HTR-8/SVneo (cell line): ENCODE measurements at places on chromosomes 12 and 14.
A peak's percentile ranks its signal among the peaks of the same experiment; 100 is the strongest.

GRCh38 chr12:100508751-100509150 lies 35.1 kb downstream of the NR1H4 start:
- no peak for DNase-seq

DNA sequence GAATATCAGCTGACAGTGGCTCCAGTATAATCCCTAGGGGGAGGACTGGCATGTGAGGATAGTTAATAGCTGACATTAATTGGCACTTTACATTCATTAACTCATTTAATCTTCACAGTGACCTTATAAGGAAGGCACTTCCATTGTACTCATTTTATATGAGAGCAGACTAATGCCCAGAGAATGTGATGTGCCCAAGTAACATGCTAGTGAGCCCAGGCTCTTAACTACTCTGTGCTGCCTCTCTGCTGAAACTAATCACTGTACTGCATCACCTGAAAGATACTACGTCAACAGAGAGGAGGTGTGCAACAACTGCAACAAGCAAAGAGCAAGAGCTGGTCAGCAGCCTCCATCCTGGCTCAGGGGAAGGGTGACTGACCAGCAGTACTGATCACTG lies 40.1 kb downstream of the GALNT4 start:
- DNase-seq: no peak

- DNase-seq: no peak
These were observed 59.7 kb downstream of the NOVA1 start for GRCh38 chr14:26538176-26538575.

DNA sequence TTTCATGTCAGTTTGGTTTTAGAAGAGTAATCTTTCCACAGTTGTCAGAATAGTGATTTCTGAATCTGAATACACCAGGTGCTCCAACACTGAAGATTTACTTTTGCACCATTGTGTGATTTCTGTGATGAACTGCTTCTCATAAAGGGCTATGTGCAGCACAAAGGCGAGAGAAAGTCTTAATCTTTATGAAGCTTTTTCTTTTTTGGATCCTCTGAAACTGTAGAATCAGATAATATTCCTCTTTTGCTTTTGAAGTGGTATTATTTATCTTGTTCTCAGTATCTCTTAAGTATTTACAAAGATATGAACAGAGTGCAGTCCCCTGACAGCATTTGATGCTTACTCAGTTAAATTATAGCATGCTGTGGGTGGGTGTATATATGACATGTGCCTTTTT lies 207.8 kb downstream of the NAV3 start:
- no peak for DNase-seq

- no peak for DNase-seq
These were observed 57.7 kb downstream of the ARF6 start for GRCh38 chr14:49950275-49951228.

GRCh38 chr14:39102969-39103957 lies at the start of gene SEC23A:
Gene SEC23A (minus strand): TSS chr14:39103235. CDS start chr14:39096118, 7,117 bp downstream.
- peak; percentile 78 for DNase-seq

DNA sequence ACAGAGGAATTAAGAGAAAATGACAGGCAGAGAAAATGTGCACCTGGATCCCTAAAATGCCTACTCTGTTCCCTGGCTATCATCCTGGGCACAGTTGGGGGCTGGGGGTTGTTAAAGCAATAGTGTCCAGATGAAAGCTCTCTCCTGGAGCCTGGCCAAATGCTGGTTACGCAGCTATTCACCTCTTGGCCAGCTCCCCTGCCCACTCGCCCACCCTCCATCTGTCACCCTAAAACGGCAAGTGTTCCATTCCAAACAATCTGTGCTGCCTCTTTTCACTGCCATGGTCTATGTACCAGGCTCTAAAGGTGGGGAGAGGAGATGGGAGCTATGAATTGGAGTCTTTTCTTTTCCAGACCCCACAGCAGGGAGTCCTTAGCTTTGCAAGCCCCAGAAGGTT lies 24.7 kb upstream of the NPFF start:
- no peak for DNase-seq

DNA sequence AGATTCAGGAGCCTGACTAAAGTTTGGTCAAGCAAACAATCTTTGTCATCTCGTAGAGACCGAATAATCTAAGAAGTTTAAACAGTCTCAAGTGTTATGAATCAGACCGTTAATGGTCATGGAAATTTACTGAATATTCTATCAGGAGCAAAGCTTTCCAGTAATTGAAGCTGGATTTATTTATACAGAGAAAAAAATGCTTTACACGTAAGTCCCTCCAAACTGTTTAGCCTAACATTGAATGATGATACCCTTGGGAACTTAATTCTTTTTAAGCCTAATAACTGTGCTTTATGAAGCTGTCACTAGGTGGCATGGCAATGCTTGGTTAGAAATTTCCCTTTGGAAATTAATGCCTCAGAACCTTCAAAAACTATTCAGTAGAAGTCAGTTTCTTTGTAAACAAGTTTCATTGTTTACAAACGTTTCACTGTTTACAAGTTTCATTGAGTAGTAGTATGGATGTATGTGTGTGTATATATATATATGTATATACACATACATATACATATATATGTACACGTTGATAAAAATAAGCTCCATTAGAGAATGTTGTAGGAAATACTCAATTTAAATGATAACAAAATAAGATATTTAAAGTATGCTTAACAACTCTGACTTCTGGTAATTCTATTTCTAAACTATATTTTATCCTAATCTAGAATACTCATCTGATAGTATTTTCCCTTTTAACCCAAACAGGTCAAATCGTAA lies 32.1 kb downstream of the DEPDC4 start:
- DNase-seq: peak; percentile 41

DNA sequence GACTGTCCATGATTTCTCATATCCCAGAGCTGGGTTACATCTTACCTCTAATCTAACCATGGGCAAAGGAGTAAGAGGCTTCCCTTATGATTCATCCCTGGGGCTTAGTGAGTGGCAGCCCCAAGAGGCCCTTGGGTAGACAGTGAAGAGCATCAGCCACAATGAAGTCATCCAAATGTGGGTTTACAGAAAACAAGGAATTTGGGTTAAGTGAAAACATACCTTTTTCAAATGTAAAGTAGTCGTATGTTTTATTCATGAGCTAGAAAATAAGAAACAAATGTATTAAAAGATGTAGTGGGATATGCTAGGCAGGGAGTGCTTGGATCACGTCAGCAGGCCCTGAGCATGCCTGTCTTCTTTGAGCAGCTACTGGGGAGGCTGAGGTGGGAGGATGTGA lies 54.0 kb upstream of the ELK3 start:
- DNase-seq: peak; percentile 23

- DNase-seq: no peak
These were observed 539 bp downstream of the PSME2 start for GRCh38 chr14:24145690-24146452.

- DNase-seq: no peak
These were observed 201.2 kb downstream of the ANO4 start for GRCh38 chr12:100995771-100996170.

DNA sequence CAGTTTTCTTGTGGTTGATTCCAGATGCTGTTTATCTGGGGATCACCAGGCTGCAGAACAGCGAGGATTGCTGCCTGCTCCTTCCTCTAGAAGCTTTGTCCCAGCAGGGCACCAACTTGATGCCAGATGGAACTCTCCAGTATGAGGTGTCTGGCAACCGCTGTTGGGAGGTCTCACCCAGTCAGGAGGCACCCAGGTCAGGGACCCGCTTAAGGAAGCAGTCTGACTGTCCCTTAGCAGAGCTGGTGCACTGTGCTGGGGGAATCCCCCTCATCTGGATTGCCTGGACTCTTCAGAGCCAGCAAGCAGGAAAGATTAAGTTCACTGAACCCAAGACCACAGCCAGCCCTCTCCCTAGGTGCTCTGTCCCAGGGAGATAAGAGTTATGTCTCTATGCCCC lies 1165.2 kb downstream of the FSCB start:
- no peak for DNase-seq

DNA sequence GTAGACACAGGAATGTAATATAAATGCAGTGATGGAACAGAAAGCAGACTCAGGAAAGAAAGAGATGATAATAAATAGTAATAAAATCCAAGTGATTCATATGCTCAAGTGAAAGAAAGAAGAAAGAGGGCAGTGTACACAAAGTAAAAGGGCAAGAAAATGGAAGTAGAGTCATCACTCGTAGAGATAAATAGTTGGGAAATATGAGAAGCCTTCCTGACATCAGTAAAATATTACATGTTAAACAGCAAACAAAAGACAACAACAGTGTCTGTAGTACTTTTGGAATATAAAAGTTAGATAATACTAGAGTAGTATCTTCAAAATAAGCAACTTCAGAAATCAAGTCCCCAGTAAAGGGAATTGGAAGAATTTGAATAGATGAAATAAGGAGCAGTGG lies 412.3 kb downstream of the RAD51B start:
- DNase-seq: no peak

DNA sequence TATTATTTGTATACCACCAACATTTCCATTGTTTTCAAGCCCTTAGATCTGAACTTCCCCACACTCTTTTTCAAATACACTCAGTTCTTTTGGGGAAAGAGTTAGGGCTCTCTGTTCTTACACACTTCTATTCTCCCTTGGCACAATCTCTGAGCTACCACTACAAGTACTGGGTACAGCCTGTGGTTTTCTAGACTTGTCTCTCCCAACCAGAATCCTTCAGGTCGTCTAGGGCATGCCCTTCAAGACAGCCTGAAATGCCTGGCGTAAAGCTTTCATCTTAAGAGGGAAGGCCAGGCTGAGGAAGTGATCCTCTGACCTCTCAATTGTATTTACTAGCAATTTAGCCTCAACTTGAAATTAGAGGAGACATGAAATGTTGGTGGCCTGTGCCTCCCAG lies 1442.0 kb downstream of the AACS start:
- DNase-seq: no peak
